ENCODE measurements at places on chromosomes 16 and 17.

DNA sequence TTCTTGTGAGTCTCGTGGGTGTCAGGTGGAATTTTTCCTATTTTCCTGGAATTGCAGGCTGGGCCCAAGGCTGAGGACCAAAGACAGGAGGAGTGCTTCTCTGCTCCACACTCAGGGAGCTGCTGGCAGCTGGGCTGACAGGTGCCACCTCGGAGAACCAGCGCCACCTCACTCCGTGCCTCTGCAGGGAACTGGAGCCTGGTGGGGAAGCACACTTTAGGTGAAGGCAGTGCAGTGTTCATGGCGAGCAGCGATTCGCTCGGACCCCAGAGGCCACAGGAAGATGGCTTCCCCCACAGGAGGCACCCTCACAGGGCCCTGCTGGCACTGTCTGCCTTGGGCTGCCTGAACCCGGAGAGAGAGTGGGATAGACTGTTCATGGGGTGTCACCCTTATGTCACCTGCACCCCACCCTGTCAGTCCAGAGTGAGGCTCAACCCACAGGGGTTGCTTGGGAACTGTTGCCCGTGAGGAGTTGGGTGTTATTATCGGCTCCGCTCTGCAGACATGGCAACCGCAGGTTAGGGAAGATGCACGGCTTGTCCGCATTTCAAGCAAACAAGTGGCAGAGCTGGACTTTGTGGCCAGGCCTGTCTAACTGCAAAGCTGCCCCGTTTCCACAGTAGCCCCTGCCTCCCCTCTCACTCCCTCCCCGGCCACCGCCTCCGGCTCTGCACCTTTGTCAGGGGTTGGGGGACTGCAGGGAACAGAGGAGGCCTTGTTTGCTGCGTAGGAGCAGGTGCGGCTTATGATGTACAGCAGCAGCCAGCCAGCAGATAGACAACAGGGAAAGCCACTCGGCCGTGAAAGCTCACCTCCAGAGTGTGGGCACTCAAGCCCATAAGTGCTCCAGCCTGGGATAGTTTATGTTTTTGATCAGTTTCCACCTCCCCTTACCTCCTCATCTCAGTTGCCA, 15.5 kb downstream of the TBC1D24 start:
- DNase-seq: no peak

- DNase-seq: no peak
Measured at GRCh38 chr17:43405861-43406260, 7.1 kb downstream of the ARL4D start.

DNA sequence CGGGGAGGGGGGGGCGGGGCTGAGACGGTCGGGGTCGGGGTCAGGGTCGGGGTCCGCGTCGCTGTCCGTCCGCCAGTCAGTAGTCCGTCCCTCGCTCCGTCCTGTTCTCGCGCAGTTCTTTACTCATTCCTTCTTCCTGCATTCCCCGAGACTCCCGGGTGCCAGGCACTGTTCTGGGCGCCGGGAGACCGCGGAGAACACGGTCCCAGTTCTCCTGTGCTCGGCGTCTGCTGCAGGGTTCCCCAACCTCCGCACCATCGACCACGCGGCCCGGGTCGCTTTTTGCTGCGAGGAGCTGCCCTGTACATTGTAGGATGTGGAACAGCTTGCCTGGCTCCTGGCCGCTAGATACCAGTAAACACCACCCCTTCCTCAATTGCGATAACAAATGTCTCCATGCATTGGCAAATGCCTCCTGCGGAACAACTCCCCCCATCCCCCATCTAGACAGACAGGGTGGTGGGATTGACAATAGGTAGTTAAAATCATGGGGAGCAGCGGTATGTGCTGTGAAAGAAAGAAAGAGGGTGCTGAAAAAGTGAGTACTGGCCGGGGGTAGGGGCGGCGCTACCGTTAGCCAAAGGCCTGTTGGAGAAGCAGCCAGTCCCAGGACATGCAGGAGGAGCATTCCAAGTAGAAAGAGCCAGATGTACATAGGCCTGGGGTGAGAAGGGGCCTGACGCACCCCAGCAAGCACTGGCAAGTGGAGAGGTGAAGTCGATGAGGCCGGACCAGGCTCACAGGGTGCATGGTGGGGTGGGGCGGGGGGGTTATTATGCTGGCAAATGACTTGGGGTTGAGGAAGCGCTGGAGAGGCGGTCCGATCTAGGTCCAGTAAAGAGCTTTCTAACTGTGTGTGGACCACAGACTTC, 631 bp downstream of the TRAF7 start:
- DNase-seq: no peak

DNA sequence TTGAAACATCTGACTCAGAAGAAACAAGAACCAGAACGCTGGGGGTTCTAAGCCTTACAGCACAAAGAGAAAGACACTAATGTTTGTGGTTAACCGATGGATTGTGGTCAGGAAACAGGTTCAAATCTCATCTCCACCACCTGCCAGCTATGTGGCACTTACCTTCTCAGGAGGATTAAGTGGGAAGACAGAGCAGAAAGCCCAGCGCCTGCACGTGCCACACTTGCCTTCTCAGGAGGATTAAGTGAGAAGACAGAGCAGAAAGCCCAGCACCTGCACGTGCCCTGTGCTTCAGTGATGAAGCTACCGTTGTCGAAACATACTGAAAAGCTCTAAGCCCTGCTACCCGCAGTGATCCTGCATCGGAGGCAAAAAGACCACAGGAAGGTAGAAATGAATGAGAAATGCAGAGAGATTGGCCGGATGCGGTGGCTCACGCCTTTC, 90.6 kb downstream of the NXN start:
- no peak for DNase-seq

DNA sequence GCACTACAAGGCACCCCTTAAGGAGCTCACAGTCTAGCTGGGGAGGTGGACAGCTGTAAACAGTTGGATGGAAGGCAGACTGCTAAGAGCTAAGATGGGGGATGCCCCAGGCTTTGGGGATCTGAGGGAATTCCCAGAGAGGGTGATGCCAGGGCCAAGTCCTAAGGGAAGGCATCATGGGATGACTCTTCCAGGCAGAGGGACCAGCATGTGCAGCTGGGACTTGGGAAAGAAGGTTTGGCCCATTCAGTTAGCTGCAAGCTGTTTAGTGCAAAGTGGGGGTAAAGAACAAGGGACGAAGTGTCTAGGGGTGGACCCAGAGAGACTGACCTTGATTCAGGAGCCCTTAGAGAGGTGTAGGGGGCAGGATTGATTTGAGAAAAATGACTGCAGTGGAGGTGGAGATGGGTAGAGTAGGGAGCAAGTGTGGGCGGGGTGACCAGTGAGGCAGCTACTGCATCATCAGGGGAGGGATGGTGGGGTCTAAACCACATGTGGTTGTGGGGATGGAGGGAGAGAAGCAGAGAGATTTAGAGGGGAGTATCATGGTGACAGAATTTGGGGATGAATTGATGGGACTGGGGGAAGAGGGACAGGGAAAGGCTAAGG, 27.1 kb upstream of the PHF12 start:
- DNase-seq: no peak

GRCh38 chr16:8572063-8572918, 18.0 kb downstream of the TMEM114 start:
- no peak for DNase-seq

DNA sequence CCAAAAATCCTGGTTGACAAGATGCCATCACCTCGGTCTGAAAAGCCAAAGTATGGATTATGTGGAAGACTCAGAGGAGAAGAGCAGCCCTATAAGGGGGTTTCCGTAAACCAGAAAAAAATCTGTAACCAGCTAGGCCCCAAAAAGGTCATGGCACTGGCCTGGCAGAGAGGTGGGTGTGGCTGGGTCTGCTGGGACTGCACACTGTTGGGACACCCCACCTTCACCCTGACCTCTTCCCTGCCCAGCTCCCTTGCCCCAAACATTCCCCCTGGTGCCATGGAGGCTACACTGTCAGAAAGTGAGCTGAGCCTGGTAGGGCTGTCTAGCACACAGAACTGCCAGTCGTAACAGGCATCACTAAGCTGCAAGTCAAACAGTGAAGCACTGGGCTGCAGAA, 6.5 kb downstream of the SLC47A2 start:
- no peak for DNase-seq

DNA sequence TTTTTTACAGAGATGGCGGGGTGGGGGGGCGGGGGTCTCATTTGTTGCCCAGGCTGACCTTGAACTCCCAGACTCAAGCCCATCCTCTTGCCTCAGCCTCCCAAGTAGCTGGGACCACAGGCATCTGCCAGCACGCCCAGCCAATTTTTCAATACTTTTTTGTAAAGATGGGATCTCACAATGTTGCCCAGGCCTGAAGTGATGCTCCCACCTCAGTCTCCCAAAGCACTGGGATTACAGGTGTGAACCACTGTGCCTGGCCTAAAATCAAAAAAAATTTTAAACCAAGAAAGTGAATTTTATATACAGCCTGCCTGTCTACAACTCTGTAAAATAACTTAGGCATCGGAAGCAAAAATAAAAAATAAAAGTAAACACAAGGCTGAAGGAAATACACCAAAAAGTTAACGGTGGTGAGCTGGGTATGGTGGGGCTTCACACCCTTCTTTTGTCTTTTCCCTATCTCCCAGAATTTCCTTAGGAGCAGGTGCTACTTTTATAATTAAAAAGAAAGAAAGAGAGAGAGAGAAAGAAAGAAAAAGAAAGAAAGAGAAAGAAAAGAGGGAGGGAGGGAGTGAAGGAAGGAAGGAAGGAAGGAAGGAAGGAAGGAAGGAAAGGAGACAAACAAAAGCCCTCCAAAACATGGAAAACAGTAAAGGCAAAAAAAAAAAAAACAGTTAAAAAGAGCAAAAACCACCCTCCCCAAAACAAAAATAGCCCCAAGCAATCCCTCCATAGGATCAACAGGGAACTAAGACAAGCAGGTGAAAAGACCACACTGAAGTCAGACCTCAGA, 51.4 kb downstream of the TBC1D16 start:
- no peak for DNase-seq

GRCh38 chr17:14169901-14170300, 66.8 kb downstream of the CDRT15 start:
- DNase-seq: no peak

- no peak for DNase-seq
Measured at GRCh38 chr17:74521701-74522201, 9.5 kb downstream of the CD300LB start.

DNA sequence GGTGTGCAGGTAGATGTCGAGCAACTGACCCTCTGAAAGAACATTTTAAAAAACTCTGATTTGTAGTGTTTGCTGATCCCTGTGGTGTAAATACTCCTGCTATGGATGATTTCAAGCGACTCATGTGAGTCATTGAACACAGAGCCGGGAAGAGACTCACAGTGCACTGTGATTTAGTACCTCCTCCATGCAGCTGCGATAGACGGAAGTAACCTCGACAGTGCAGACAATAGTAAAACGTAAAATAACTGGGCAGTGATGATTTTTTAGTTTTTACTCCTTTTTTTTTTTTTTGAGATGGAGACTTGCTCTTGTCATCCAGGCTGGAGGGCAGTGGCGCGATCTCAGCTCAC, 8.7 kb downstream of the TBX21 start:
- no peak for DNase-seq

DNA sequence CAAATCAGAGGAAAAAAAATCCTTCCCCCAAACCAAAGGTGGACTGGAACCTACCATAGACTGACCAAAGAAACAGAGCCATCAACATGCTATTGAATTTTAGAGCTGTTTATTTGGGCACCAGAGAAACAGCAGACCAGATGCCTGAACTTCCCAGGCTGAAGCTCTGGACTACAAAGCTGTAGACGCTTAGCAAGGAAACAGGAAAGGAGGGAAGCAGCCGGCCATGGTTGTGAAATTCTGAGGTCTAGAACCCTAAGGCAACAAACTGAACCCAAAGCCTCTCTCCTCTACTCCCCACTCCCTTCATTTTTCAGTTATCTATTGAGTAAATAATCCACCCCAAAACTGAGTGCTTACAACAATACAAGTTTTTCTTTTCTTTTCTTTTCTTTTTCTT, 45.4 kb upstream of the MEIOC start:
- no peak for DNase-seq

DNA sequence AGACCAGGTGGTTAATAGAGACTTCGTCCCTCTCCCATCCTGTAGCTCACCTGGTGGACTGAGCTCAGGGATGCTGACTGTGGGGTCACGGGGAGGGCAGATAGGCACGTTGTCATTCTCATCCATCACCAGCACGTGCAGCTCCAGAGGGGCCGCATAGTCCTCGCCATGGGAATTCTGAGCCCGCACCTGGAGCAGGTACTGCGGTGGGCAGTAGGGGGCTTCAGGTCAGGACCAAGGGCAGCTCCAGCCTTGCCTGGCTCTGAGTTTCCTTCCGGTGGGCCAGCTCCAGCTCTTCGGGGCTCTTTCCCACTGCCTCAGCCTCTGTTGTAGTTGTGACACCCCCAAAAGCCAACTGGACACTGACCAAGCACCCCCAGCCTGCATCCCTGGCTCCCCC, 5.6 kb downstream of the CDH16 start:
- DNase-seq: no peak

GRCh38 chr17:74430385-74430705, 1.5 kb upstream of the GPRC5C start:
- DNase-seq: no peak

- DNase-seq: no peak
Measured at GRCh38 chr17:53919356-53919755, 96.6 kb downstream of the KIF2B start.

GRCh38 chr16:57477531-57478202, 8.6 kb downstream of the DOK4 start:
- no peak for DNase-seq

DNA sequence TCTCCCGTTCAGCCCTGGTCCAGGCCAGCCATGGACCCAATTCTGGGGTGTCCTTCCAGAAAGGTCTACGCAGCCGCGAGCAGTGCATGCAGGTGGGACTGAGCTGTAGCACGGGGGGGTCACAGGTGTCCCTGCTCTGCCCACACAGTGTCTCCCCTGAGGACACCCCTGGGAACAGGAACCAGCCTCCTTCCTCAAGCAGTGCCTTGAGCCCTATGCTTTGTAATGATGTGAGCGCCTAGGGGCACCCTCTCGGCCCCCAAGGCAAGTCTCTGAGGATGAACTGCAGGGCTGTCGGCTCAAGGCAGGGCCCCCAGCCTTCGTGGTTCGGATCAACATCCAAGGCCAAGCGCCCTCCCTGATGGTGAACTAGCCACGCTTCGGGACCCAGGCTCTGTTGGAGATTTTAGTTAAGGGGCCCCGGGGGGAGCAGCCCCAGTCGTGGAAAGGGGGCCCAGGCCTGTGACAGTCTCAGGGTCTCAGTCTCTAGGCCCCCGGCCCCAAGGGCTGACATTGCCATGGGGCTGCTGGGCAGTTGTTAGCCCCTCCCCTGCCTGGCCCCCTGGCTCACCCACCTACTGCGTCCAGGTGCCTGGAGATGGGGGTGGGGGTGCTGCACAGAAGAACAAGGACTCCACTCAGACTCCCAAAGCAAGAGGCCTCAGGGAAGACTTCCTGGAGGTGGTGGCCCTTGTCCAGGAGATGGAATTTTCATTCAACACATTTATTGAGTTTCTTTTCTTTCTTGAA, 2.3 kb downstream of the IL17C start:
- no peak for DNase-seq

DNA sequence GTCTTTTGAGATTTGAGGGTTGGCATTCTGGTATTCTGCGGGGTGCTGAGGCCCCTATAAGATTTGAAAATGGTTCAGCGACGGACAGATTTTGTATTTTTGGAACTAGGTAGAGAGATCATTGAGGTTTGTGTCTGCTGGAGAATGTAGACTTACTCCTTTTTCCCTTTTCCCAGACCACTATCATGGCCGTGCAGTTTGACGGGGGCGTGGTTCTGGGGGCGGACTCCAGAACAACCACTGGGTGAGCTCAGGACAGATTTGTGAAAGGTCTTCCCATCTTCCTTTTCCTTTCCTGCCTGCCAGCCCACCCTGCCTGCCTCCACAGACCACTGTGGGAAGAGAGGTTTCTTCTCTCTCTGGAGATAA, 572 bp downstream of the PSMB6 start:
- DNase-seq: no peak

GRCh38 chr17:50047488-50048126, 8.3 kb upstream of the ITGA3 start:
- DNase-seq: no peak

Data from activated T-helper 2 cell treated with anti-CD3 and anti-CD28 coated beads, Interferon-gamma antibody, Interleukin-2, Interleukin-4, amounts not matched to agents 10 μg/mL and 5 μg/mL and 100 μg/mL, durations not matched to agents 14 hours and 24 hours and 36 hours (primary cell).